ENCODE measurements at places on chromosomes 4 and X.

DNA sequence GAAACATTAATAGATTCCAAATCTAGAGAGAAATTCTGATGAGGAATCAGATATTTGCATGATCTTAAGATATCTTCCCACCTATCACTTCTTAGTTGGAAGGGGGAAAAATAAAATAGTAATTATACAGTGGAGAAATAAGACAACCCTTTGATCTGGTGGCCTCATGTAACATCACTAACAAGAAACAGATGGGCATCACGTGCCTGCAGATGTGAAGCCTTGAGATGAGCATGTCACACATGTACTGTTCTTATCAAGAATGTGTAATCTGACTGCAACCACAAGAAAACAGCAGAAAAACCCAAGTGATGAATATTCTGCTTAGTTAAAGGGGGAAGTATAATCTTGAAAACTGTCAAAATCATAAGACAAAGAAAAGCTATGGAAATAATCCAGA, 31.4 kb upstream of the NKX6-1 start:
- no peak for DNase-seq

DNA sequence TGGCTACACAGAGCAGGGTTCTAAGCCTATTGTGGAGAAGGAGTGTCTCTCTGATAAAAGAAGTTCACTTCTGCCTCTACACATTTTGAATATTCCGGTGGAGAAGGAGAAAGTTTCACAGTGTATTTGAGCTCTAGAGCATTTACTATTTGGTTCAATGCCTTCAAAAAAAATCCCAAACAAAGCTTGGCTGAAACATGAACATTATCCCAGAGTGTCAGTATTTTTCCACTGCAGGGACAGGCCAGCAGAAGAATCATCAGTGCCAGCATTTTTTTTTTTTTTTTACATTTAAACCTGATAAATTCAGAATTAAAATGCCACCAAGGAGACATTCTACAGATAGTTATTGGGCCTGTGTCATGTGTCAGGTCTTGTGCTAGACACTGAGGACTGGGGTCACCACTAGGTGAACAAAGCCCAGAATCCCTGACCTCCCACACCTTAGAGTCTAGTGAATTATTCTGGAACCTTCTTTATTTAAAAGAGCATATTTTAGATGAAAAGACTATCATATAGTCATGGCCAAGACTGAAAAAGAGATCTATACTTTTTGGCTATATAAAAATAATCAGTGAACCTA, 48.0 kb upstream of the NAP1L5 start:
- no peak for DNase-seq

DNA sequence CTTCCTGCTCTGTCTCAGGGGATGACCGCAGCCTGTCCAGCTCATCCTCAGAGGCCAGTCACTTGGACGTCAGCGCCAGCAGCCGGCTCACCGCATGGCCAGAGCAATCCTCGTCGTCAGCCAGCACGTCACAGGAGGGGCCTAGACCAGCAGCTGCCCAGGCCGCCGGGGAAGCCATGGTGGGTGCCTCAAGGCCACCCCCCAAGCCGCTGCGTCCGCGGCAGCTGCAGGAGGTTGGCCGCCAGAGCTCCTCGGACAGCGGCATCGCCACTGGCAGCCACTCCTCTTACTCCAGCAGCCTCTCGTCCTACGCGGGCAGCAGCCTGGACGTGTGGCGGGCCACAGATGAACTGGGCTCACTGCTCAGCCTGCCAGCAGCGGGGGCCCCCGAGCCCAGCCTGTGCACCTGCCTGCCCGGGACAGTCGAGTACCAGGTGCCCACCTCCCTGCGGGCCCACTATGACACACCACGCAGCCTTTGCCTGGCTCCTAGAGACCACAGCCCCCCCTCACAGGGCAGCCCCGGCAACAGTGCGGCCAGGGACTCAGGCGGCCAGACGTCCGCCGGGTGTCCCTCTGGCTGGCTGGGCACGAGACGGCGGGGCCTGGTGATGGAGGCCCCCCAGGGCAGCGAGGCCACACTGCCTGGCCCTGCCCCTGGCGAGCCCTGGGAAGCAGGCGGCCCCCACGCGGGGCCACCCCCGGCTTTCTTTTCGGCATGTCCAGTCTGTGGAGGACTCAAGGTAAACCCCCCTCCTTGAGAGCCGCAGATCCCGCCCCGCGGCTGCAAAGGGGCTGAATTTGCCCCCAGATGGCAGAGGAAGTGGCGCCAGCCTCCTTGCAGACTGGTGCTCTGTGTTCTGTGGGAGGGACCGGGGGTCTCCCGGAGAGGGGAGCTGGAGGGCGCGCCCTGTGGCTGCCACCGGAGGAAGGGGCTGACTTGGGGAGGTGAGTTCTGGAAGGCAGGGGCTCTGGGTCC, 29.9 kb downstream of the DOK7 start:
- no peak for DNase-seq

DNA sequence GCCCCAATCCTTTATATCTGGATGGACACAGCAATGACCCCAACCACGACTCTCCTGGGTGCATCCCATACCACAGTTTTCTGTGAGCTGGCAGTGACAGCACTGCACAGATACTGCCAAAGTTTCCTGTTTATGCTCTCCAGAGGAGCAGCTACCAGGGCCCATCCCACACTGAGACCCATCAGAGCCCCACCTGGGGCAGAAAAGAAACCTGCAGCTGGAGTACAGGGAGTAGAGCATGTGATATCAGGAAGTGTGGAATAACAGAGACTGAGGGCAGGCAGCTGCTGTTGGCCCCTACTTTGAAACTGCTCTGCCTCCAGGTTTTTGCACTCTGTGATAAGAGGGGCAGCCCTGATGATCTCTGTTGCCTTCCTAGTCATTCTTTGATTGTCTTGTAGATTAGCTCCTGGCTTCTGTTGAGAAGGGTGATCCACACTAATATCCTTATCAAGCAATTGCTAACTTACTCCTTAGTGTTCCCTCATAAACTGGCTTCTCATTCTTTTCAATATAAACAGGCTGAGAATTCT, 526.3 kb upstream of the TECRL start:
- no peak for DNase-seq

DNA sequence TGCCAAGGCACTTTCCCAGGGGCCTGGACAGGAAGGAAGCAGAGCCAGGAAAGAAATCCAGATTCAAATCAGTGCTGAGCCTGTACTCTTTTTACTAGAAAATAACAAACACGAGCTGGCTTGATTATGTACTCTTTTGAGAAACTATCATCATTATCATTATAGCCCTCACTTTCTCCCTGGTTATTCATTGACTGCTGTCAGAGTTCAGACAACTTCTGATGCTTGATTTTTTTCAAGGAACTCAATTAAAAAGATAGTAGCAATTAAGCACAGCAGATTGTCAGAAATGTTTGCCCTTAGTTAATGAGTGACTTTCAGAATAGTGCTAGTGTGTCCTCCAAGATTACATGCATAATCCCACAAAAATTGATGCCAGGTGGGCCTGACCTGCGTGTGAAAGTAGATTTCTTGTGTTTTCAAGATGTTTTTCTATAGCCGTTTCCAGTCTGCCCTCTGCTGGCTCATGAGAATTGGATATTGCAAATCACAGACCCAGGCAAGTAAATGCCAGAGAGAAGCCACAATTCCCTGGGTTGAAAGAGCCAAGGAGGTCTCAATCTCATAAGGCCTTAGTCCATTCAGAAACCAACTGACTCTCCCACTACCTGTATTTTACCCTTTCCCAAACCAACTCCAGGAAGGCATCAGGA, 14.3 kb upstream of the PNPLA4 start:
- no peak for DNase-seq

- no peak for DNase-seq
Measured at GRCh38 chr4:73705056-73705432, 35.3 kb upstream of the CXCL8 start.

- DNase-seq, result peak; percentile 42
Measured at GRCh38 chrX:103831803-103832544, at the start of gene RAB9B. RAB9B (minus strand) TSS chrX:103832257; CDS start chrX:103825784, 6,473 bp downstream.

DNA sequence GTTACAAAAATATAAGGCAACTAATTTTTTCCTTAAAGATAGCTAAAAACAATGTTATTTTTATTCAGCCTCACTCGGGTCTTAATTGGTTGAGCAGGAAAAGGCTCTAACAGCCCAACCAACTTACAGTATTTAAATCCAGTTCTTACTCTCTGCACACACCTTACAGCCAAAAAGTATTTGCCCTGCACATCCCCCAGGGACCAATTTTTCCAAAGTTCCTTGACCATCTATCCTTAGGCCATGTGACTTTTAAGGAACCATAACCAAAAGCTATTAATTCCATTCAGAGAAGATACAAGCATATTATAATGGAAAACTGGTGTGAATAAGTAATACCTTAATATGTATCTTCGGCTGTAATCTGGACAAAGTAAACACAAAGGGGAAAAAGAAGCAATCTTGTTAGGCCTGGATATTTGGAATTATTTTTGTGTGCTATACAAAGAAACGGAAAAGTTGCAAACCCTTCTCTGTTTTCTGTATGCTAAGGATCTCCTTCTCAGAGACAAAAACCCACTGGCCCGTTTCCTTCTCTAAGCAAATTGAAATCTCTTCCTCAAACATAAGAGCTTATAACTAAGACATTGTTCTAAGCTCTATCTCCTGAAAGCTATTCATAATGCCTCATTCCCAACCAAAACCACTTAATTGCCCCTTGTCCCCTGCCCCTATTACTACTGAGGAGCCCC, 1.0 kb upstream of the THAP9 start:
- no peak for DNase-seq

DNA sequence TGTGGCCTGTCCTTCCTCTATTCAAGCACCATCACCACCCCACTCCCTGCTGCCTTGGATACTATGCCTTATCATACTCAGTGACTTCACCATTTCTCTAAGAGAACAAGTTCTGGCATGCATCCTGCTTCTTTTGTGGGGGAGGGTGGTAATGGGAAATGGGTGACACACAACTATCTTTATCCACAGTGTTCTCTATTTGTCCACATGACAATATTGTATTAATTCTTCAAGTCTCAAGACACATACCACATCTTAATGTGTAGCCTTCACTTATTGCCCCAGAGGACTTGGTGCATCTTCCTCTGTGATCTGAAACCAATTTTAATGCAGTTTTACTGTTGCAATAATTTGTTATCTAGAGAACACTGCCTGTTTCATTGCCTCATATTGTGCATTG, 29.3 kb upstream of the UGT2B7 start:
- DNase-seq, result no peak

- no peak for DNase-seq
Measured at GRCh38 chr4:42845586-42845985, 46.9 kb upstream of the GRXCR1 start.

DNA sequence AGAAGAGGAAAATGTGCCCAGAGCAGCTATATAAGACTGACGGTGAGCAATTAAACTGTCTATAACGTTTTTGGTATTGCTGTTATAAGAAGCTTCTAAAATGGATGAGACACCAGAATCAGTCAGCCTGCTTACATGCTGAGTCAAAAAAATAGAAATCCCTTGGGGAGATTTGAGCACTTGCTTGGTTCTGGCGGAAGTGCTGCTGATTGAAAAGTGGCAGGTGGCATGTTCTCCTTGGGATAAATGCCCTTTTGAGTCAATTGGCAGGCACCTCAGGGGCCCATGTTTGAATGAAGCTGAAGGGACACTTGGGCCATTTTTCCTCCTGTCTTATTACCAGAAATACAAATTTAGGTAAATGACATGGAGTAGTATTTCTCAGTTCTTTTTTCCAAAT, 148.7 kb downstream of the PTCHD1 start:
- no peak for DNase-seq

DNA sequence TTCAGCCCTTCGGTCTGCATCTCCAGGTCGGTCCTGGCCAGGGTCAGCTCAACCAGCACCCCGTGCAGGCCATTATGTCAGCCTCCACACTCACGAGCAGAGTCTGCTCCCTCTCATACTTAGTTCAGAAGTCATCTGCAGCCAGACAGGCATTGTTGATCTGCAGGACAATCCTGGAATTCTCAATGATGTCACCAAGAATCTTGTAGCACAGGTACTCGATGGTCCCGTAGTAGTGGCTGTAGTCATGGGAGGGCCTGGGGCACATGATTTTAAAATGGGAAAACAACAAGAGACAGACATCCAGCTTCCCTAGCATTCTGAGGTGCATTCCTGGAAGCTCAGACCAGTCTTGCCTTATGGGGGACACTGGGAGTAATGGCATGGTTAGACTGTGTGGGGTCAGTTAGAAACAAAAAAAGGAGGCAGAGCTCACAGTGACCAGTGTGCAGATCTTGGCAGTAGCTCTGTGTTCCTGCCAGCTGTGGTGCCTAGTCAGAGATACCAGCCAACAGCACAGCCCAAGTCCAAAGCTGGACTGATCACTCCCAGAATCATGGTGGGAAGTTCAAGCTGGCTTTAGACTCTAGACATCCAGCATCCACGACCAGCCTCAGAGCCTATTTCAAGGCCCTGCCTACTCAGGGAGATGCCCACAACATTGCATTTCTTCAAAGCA, 31.9 kb downstream of the LRIT3 start:
- no peak for DNase-seq

- DNase-seq, result no peak
Measured at GRCh38 chr4:74534936-74535335, 90.0 kb downstream of the AREG start.

DNA sequence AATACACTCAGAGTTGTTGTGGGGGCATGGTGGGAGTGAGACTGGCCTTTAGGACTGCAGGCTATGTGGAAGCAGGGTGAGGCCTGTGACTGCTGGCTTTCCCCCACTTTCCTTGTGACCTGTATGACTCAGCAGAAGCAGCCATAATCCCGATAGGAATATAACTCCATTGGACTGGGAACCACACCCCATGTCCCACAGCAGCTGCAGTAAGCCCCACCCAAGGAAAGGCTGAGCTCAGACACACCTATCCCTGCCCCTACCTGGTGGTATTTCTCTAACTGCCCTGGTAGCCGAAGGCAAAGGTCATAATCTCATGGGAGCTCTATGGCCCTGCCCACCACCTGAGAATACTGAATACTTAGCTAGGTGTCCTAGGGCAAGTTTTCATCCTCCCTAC, 169.3 kb downstream of the GC start:
- DNase-seq, result no peak

- no peak for DNase-seq
Measured at GRCh38 chr4:140326395-140326993, 47.0 kb upstream of the SCOC start.

DNA sequence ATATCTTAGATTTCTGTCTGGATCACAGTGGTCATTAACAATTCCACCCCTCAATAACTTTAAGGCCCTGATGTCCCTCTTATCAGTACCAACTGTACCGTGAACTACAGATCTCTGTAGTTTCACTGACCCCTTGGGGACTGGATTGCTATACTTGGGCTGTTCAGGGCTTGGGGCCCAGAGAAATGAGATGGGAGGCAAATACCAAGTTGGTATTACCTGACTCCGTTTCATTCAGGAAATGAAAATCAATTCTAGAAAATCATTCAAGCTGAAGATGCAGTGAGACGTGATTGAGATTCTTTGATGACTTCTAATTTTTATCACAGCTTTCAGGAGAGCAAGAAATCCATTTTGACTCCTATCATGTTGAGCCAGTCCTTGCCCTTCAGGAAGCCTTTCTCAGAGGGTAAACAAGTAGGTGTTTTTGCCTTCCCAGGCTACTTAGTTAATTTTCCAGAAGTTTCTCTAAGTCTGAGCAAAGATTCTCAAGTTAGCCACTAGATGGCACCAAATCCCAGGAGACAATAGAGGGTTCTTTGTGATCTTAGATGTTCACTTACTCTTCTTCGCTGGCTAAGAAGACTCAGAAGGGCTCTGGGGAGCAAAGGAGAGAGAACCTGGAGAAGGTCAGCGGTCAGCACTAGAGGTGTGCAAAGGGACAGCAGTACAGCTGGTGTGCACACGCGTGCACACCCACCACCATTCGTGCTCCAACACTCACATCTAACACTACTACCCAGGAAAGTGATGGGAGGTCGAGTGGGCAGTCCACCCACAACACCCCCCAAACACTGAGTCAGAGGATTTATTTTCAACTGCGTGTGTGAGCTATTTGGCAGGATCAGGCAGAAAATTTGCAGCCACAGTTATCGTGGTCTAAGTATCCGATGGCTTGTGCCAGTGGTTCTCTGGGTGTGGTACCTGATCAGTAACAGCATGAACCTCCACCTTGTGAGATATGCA, 7.4 kb downstream of the HNRNPH2 start:
- DNase-seq, result peak; percentile 67

Measured in immature natural killer cell (primary cell).